ENCODE measurements at places on chromosomes 4 and X. TPM values are rescaled to one million over a fixed set of nuclear protein-coding genes. Genes with fewer than 3 reads are reported as not detected.

DNA sequence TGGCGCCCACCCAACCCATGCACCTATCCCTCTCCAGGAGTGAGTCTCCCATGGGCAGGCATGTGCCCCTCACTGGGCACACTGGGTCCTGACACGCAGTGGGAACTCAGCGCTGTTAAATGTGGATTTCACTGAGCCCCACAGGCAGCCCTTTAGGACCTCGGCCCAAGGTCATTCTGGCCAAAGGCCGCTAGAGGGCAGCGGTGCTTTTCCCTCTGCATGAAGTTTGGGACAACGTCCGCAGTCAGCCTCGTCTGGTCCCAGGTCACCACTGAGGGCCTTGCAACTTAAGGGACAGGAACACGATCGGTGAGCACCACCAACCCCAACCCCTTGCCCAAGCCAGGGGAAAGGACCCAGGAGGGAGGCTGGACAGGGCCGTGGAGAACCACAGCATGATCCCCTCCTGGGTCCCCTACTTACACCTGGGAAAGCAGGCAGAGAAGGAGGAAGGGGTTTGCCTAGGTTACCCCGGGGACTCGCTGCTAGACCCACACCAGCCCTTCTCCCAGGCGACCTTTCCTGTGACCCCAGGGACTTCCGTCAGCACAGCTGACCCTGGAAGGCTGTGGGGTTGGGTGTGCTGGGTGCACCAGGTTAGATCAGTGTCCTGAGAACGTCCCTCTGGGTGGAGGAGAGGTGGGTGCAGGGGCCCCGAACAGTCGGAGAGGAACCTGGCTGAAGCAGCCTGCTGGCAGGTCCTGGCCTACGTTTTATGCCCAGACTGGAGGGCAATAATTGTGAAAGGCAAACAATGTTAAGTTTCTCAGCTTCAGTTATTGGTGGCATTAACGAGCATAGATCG, 24.0 kb downstream of the CYTL1 start:
- H3K36me3 ChIP-seq: no peaks in the 10 kb centered on the region
- H3K27ac ChIP-seq: no peak overlapping the region
- DNase-seq: peak; percentile 87
- no peaks in the 10 kb centered on the region for H3K27me3 ChIP-seq

GRCh38 chr4:175806727-175807126, 5.3 kb downstream of the GPM6A start:
- no peak overlapping the region for H3K4me3 ChIP-seq
- DNase-seq: no peak
- H3K36me3 ChIP-seq: no peaks in the 10 kb centered on the region

DNA sequence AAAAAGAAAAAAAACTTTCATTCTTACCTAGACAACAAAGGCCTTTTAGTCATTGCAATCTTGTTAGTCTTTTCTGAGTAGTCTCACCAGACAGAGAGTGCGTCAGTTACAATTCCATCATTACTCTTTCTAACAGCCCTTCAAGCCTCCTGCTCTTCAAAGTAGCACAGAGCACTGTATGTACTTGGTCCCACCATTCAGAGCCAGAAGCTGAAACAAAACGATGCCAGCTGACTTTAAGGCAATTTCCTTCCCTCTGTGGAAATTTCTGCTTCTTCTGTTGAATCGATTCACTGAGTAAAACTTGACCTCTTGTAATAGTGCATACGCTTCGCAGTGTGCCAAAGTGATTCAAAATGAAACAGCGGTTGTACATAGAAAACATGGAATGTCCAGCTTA, 57.7 kb upstream of the TENM3 start:
- no peak for DNase-seq
- H3K4me1 ChIP-seq: no peaks in the 10 kb centered on the region
- no peaks in the 10 kb centered on the region for H3K27me3 ChIP-seq
- H3K36me3 ChIP-seq: no peaks in the 10 kb centered on the region

DNA sequence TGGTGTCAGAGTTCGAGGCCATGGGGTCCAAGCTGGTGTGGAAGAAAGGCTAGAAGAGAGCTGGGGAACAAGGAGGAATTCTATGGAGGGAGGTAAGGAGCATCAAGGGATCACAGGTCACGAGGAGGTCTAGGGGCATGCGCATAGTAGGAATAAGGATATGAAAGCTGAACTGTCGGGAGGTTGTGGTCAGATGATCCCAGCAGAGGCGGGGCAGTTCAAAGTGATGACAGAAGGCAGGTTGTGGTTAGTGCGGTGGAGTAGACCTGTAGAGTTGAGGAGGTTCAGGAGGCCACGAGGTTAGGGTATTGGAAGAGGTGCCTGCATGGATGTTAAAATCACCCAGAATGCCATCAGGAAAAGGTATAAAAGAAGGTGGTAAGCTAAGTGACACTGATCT, 156.3 kb downstream of the TMEM164 start:
- no peak overlapping the region for H3K4me3 ChIP-seq
- H3K36me3 ChIP-seq: no peaks in the 10 kb centered on the region
- no peak overlapping the region for H3K27ac ChIP-seq

GRCh38 chrX:67612231-67612630, 68.4 kb downstream of the AR start:
- no peak overlapping the region for H3K4me3 ChIP-seq
- H3K27ac ChIP-seq: no peak overlapping the region
- H3K4me1 ChIP-seq: no peaks in the 10 kb centered on the region
- H3K36me3 ChIP-seq: no peaks in the 10 kb centered on the region
- H3K27me3 ChIP-seq: no peaks in the 10 kb centered on the region
- DNase-seq: no peak

DNA sequence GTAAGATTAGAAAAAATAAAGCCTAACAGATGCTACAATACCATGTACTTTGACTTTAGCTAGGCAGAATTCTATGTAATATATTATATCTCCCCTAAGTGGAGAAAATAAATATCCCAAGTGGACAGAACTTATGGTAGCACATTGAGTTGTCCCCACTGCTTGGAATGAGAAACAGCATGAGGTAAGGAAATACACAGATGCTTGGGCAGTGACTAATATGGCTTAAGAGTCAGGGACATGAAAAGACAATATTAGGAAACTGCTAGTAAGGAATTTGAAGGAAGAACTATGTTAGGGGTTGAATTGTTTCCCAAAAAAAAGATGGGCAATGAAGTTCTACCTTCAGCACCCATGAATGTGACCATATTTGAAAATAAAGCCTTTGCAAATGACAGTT, 2265.1 kb downstream of the PCDH7 start:
- no peaks in the 10 kb centered on the region for H3K4me1 ChIP-seq
- H3K27me3 ChIP-seq: no peaks in the 10 kb centered on the region
- H3K4me3 ChIP-seq: no peak overlapping the region
- no peak overlapping the region for H3K27ac ChIP-seq

DNA sequence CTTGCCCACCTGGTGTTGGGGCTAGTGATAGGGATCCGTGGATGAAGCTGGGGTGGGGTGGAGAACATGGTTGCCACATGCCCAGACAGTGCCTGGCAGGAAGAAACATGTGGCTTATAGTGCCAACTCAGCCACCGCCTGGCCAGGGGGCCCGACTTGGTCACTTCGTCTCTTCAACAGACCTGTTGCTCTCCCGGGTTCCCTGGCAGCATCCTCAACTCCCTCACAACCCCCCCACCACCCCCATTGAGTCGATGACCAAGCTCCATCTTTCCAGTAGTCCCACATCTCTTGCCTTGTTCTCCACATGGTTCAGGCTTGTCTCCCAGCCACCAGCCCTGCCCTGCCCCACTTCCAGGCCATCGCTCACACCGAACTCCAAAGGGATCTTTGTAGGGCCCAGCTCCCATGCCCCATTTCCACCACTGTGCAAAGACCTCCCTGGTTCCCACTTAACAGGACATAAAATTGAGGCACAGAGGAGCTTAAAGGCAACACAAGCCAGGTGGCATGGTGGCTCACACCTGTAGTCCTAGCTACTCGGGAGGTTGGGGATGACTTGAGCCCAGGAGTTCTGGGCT, 7.8 kb downstream of the PNCK start:
- peaks cover 7% of the 10 kb centered on the region for H3K27me3 ChIP-seq
- no peaks in the 10 kb centered on the region for H3K4me1 ChIP-seq
- H3K27ac ChIP-seq: no peak overlapping the region
- DNase-seq: no peak

DNA sequence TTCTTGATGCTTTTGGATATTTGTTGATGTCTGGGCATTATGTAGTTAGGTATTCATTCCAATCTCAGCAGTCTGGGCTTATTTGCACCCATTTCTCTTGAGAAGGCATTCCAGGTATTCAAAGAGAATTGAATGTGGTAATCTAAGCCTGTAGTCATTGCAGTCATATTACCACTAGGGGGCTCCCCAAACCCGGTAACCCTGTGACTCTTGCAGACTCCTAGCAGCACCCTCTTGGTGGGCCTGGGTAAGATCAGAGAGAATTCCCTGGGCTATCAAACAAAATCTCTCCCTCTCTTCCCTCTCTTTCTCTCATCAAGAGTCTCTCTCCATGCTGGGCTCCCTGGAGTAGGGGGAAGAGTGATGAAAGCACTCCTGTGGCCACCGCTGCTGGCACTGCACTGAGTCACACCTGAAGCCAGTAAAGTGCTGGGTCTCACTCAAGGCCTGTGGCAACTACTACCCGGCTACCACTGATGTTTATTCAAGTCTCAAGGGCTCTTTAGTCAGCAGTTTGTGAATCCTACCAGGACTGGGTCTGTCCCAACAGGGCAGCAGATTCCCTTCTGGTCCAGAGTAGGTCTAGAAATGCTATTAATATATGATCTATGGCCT, 187.7 kb upstream of the NUDT10 start:
- H3K4me3 ChIP-seq: no peak overlapping the region
- no peaks in the 10 kb centered on the region for H3K36me3 ChIP-seq

DNA sequence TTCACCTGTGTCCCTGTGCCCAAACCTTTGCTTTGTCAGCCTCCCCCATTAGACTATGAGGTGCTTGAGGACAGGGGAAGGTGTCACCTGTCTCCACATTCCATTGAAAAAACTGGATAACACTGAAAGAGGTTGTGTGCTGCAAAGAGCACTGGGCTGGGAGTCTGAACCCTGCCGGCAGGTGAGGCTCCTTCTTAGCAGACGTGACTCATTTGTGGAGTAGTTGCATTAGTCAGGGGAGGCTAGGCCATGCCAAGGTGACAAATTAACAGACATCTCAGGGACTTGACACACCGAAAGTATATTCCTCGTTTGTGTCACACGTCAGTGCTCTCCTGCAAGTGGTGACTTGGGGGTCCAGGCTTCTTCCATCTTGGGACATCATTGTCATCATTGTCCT, 95.9 kb upstream of the STX18 start:
- no peaks in the 10 kb centered on the region for H3K36me3 ChIP-seq
- H3K27ac ChIP-seq: no peak overlapping the region
- no peak for DNase-seq
- no peaks in the 10 kb centered on the region for H3K4me1 ChIP-seq

DNA sequence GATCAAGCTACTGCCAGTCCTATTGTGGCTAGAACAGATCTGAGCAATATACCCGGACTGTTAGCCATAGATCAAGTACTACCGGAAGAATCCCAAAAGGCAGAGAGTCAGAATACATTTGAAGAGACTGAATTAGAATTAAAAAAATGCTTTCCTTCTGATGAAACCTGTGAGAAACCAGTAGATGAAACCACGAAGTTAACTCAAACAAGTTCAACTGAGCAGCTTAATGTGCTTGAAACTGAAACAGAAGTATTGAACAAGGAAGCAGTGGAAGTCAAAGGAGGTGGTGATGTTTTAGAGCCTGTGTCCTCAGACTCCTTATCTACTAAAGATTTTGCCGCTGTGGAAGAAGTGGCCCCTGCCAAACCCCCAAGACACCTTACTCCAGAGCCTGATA, 46.8 kb downstream of the WDR44 start:
- H3K36me3 ChIP-seq: no peaks in the 10 kb centered on the region
- H3K27ac ChIP-seq: no peak overlapping the region
- no peak overlapping the region for H3K4me3 ChIP-seq
- H3K4me1 ChIP-seq: no peaks in the 10 kb centered on the region
- DNase-seq: no peak
- no peaks in the 10 kb centered on the region for H3K27me3 ChIP-seq

- peaks cover 11% of the 10 kb centered on the region for H3K4me1 ChIP-seq
- no peak for DNase-seq
- H3K4me3 ChIP-seq: no peak overlapping the region
- no peaks in the 10 kb centered on the region for H3K27me3 ChIP-seq
- no peaks in the 10 kb centered on the region for H3K36me3 ChIP-seq
Observed at GRCh38 chr4:38213083-38213805, 253.0 kb downstream of the PTTG2 start.

Gene MOSPD2
- total RNA-seq: 24.3 TPM

Gene PPP3CA
- 39.3 TPM for total RNA-seq

Measured in spleen (tissue), 13 donors.